ENCODE measurements at places on chromosomes 4 and X.

GRCh38 chr4:174055344-174055743, 228.1 kb downstream of the FBXO8 start:
- DNase-seq, result no peak

GRCh38 chrX:68249401-68249831, 183.9 kb downstream of the OPHN1 start:
- DNase-seq, result no peak

GRCh38 chrX:87626996-87627395, 109.4 kb downstream of the KLHL4 start:
- no peak for DNase-seq

DNA sequence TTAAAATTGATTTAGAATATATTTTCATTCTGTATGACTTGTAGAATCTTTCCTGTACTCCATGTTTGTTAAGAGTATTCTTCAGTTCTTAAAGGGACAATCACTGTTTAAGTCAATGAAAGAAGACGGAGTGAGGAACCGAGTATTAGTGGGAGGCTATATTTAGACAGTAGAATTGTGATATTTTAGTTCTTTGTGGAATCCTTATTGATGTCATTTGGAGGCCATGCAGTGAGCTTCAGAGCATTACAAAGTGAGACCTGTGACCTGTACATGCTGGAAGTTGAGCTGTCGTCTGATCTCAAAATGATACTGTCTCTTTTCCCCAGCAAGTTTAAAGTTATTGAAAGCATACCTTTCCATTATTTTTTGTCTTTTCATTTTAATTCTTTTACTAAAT, 394.7 kb downstream of the GALNTL6 start:
- DNase-seq, result no peak

DNA sequence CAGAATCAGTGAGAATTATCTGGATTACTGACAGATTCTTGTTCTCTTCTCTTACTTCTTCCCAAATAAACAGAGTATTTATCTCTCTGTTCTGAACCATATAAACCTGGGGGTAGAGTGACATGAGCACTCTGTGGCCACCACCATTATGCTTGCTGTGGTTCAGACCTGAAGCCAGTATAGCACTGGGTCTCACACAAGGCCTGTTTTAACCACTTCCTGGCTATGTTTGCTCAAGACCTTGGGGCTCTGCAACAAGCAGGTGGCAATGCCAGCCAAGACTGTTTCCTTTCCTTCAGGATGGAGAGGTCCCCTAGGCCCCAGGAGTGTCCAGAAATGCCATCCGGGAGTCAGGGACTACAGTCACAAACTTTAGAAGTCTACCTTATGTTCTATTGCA, 21.7 kb upstream of the HEPH start:
- no peak for DNase-seq

DNA sequence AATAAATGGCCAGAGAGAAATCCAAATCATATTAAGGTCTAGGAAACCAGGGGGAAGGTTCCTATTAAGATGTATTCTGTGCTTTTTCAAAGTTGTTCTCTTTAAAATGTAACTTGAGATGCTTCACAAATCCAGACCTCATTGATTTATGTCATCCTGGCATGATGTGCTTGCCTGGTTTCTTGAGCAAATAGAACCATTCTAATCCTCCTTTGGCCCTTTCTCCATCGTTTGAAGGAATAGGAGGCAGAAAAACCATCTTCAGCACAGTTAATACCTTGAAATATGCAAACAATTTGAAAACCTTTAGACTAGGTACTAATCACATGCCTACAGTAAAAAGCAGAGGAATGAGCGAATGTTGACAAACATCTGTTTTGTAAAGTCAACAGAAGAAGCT, 202.2 kb upstream of the CXorf66 start:
- DNase-seq, result no peak

DNA sequence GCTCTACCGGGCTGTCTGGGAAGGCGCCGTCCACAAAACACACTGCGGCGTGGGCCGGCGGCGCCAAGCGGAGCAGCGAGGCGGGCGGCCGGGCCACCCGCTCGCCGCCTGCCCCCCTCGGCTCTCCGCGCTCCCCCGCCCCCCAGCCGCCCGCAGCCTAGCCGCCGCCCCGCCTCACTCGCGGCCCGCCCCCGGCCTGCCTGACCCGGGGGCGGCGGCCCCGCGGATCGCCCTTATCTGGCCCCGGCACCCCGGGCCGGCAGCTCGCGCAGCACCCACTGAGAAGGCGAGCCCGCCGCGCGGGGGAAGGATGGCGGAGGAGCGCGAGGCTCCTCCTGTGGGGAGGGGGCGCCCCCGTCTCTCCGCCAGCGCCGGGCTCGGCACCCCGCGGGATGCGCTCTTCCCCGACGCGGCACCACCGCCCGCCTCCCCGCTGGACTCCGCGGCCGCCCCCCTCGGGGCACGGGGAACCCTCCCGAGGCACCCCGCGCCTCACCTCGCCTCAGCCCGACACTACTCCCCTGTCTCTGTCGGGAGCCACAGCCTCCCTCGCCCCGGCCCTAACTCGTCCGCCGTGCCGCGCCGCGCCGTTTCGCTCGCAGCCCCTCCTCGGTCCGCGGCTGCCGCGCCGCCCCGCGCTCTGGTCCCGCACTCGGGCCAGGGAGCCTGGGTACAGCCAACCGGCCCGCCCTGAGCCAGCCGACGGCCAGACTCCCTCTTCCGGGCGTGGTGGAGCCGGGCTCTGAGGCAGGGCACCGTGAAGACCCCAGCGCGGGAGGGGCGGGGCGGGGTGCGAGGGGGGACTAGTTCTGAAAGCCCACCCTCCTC, 566 bp downstream of the ATP11C start:
- DNase-seq, result peak; percentile 30

- DNase-seq, result no peak
Observed at GRCh38 chr4:103928370-103928769, 208.6 kb upstream of the TACR3 start.

DNA sequence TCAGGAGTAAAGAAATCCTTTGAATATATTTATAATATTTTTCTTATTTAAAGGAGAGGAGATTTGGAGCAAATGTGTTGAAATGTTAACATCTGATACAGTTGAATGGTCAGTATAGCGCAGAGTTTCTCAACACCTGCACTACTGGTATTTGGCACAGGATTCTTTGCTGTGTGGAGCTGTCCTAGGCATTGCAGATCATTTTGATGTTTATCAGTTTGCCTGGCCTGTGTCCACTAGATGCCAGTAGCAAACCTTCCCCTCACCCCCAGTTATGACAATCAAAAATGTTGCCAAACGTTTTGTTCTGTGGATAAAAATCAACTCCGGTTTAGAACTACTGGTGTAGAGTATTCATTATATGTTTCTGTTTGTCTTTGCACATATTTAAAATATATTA, 765.3 kb upstream of the SLIT2 start:
- no peak for DNase-seq

DNA sequence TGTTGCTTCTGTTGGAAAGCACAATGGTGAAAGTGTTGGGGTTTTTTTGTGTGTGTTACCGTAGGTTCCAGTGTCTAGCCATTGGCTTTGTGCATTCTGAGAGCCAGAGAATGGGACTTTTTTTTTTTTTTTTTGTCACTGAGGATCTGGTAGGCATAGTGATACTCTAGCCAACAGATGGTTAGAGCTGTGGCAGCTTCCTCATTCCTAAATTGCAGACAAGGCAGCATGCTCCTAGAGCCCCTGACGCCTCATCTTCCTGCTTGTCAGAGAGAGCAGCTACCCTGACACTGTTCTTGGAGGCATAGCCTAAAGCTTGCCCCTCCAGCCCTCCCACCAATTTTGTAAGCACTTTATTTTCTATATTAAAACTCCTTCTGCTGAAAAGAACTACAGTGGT, 27.0 kb downstream of the ARHGEF9 start:
- DNase-seq, result no peak

DNA sequence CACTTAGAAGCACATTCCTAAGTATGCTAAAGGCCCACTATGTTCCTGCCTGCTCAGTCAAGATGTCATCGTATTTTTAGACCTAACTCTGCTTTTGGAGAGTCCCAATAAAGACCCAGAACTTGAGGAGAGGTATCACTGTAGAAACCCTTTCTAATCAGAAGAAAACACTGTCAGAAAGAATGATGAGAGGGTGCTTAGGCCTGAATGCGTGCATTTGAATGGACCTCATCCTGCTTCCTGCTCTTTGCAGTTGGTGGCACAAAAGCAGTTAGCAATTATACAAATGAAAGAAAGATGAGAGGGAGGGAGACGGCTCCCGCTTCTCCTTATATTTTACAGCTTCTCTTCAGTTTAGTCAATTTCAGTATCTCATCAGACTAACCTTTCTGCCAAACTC, 987.2 kb downstream of the CCSER1 start:
- DNase-seq, result no peak

DNA sequence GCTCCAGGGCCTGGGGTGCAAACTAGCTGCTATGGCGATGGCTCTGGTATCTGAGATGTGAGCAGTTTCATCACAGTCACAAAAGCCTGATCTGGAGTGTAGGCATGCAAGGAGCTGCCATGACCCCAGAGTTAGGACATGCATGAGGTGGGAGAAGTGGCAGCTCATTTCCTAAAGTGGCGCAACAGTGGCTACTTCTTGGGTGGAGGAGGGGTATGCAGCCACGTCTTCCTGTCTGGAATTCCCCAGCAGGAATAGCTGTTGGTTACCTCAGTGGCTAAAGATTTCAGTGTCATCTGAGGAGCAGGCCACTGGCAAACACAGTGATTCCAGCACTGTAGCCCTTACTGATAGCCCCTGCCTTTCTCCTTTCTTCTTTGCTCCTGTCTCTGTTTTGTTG, 1382.5 kb downstream of the C4orf33 start:
- no peak for DNase-seq

DNA sequence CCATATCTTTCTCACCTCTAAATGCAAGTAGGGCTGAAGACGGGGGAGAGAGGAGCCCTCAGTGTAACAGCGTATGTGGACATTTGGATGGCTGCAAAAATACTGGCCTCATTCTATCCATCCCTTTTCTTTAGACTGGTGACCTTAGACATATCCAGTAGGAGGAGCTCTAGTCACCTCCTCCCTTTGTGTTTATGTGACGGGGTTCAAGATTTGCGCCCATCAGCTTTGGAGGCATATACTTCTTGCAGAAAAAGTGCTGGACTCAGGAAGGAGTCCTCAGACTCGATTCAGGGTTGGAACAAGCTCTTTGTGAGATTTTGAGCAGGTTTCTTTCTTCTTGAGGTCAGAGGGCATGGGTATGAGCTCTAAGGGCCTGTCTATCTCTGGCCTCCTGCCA, 86.2 kb downstream of the MAMLD1 start:
- DNase-seq, result no peak

DNA sequence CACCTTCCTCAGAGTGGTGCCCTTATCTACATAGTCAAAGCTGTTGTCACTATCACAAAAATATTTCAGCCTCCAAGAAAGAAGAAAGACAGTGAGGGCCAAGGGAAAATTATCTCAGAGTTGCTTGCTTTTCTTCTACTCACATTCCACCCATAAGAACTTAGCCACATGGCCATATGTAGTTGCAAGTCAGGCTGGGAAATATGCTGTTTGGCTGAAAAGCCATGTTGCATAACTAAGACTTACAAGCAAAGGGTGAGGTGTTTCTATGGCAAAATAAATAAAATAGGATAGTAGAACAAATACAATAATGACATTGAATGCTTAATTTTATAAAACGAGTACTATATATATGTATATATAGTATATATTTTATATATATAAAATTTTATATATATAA, 365.9 kb upstream of the PABPC4L start:
- DNase-seq, result no peak

DNA sequence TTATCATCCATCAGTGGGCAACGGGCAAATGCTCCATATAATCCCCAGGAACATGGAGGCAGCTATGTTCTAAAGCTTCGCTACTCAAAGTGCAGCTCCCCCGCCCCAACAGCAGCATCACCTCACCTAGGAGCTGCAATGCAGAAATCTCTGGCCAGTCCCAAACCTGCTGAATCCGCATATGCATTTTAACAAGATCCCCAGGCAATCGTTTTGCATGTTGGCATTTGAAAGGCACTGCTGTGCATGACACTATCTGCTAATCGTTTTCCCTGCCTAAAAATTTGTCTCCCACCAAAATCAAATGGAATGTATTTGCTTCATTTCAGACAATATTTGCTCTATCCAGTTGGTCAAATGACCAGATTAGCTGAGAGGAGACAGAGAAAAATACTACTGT, 15.2 kb downstream of the ADGRG2 start:
- DNase-seq, result no peak

- DNase-seq, result no peak
Observed at GRCh38 chr4:82499738-82500434, 61.9 kb downstream of the TMEM150C start.

DNA sequence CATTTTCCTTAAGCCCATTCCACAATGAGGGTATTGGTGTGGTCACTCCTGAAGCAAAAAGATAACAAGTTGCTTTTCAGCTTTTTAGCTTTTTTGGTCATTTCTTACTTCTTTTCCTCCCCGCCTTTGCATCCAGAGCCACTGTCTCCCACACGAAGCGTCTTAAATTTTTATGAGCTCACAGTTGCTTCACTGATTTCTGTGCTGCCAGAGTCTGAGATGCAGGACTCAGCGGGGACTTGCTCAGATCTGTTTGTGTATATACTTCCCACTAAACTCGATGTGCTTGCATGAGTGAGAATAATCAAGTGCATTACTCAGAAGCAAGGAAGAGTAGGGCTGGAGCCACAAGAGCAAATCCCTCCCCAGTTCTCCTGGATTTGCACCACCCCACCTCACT, 80.2 kb upstream of the FHL1 start:
- DNase-seq, result no peak

- DNase-seq, result no peak
Observed at GRCh38 chr4:145888393-145888792, 50.2 kb downstream of the ZNF827 start.

DNA sequence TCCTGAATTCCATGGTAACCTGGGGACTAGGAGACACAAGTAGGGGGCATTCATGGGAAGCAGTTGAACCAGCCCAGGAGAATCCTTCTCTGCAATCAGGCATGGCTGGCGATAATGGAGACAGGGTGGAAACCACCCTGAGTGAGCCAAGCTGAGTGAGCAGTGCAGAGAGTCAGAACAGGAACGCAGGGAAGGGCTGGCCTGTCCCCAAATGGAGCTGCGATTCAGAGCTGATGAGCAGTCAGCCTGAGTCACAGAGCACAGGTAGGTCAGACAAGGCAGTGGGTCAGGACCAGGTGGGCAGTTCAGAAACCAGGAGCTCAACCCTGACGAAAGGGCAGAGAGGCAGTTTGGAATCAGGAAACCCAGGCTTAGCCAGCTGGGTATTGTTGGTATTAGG, 129.0 kb downstream of the BTC start:
- no peak for DNase-seq

- no peak for DNase-seq
Observed at GRCh38 chr4:20297783-20298182, 46.1 kb downstream of the SLIT2 start.
